ENCODE measurements at places on chromosomes 7 and 10.

GRCh38 chr10:72490951-72491350 lies 134.9 kb downstream of the MICU1 start:
- no peak for DNase-seq

DNA sequence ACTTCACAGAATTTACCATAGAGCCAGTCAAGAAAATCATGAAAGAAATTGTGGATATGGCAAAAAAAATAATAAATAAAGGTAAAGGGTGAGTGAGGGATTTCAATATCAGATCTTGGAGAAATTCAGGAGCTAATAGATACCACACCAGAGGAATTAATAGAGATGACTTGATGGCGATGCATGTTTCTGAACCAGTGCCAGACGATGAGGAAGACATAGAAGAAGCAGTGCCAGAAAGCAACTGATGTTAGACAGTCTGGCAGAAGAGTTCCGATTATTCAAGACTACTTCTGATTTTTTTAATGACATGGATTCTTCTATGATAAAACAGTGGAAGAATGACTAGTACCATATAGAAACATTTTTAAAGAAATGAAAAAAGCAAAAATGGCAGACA lies 314.7 kb downstream of the BICC1 start:
- no peak for DNase-seq

GRCh38 chr10:80633910-80634309 lies 96.2 kb downstream of the SH2D4B start:
- no peak for DNase-seq

DNA sequence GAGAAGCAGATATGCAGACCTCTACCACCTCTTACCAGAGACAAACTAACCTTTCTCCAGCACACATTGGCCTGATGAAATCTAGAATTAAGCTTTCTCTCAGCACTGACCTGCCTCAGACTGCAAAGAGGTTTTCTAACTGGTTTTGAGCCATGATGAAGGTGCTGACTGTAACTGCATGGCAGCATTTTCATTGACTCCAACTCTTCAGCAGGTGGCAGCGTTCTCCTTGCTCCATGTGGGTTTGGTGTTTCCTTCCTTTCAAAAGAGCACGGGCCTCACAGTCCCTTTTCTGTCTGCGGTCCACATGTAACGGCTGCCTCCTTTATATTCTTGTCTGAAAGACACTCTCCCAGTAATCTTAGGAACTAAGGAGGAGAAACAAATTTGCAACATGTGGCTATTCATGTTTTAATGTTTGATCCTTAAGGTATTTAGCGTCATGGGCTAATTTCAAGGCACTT lies 12.6 kb downstream of the KLLN start:
- peak; percentile 41 for DNase-seq
